ENCODE measurements at places on chromosomes 3 and 15.

GRCh38 chr15:56094171-56094570, 100.8 kb upstream of the NEDD4 start:
- DNase-seq = no peak

- DNase-seq = no peak
Measured at GRCh38 chr3:46482632-46483350, 15.0 kb upstream of the RTP3 start.

DNA sequence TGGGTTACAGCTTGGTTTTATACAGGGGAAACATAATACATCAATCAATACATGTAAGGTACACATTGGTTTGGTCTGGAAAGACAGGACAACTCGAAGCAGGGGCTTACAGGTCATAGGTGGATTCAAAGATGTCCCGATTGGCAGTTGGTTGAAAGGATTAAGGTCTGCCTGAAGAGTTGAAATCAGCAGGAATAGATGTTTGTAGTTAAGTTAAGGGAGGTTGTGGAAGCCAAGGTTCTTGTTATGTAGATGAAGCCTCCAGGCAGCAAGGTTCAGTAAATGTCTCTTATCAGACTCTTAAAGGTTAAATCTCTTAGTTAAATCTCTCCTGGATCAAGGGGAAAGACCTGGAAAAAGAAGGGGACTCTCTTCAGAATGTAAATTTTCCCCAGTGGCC, 58.4 kb upstream of the MINAR1 start:
- DNase-seq = no peak

DNA sequence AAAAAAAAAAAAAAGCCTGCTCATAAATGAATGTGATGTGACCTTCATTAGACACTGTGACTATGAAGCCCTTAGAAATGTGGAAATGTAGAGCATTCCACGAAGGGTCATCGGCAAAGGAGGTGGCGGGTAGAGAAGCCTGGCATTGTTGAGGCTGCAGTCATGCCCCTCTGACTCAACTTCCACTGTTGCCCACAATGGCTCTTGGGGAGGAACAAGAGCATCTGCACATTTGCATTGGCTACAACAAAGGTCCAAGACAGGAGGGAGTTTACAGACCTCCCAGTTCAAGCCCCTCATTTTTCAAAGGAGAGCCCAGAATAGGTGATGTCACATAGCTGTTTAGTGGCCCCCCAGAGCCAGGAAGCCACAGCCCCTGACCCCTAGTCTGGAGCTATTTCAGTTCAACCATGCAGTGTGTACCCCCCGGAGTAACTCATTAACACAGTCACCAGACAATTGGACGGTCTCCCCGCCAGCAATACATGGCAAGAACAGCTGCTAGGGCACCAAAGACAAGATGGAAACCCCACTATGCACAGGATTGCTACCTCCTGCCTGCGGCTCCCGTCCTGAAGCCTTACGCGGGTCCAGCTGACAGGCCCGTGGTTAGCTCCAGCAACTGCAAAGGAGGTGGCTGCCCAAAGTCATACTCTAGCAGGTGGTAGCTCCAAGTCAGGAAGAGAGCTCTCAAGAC, 56.2 kb downstream of the SH3BP5 start:
- no peak for DNase-seq

DNA sequence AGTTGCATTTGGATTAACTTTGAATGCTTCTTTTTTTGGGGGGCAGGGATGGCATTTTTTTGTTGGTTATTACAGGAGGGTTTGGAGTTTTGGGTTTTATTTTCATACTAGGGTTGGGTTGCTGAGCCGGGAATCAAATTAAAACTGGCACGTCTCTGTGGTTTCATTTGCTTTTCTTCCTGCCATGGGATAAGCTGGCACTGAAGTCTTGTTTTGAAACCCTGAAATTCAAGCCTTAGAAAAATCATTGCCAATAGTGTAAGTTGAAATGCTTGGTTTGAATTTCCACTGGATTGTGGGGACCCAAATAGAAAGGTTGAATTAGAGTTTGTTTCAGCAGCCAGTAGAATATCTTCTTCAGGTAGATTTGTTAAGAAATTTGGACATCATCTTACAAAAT, 193.1 kb upstream of the DCBLD2 start:
- no peak for DNase-seq

- DNase-seq = no peak
Measured at GRCh38 chr3:194944526-194944925, 258.8 kb downstream of the FAM43A start.

- DNase-seq = no peak
Measured at GRCh38 chr15:84037301-84037700, 198.3 kb upstream of the GOLGA6L4 start.

DNA sequence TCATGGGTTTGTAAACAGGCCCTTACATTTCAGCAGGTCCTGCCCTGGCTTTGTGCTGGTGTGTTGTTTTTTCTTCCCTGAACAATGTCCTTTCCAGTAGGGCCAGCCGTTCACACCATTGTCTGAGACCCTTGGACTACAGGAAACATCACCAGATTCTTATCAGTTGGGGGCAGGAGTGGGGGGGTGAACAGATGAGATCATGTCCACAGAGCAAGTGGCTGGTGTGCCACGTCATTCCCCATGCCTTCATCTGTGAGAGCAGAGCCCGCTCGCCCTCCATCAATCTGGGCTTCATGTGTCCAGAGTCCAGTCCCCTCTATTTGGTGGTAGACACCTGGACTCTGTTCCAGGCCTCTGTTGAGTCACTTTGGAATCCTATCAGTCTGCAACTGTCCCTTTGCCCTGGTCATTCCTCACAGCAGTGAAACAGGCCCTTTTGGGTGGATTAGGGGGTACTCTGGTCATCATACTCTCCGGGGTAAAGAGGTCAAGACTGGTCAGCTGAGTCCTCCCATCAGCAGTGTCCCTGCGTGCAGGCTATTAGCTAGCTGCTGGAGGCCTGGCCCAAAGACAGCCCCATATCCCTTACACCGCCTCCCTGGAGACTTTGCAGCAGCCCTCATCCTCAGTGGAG, 15.0 kb downstream of the SEMA3G start:
- DNase-seq = peak; percentile 59

DNA sequence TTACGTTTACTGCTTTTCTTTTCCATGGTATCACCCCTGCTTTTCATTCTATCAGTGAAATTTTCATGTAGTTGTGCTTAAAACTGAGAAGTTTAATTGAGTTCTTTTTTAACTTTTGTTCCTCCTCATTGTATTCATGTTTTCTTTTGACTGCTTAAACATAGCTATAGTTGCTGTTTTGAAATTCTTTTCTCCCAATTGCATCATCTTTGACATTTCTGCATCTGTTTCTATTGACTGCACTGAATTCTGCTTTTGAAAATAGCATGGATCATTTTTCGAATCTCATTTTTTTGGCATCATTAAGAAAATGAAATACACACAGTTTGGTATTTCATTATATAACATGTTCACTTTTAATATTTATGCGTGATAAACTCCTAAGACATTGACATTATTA, 694.9 kb downstream of the MECOM start:
- no peak for DNase-seq

- DNase-seq = peak; percentile 26
Measured at GRCh38 chr3:147361454-147362420, 44.6 kb downstream of the ZIC4 start.

GRCh38 chr3:196774848-196775422, 35.3 kb downstream of the PAK2 start:
- no peak for DNase-seq

GRCh38 chr3:28575100-28575745, 226.6 kb upstream of the AZI2 start:
- DNase-seq = peak; percentile 25

DNA sequence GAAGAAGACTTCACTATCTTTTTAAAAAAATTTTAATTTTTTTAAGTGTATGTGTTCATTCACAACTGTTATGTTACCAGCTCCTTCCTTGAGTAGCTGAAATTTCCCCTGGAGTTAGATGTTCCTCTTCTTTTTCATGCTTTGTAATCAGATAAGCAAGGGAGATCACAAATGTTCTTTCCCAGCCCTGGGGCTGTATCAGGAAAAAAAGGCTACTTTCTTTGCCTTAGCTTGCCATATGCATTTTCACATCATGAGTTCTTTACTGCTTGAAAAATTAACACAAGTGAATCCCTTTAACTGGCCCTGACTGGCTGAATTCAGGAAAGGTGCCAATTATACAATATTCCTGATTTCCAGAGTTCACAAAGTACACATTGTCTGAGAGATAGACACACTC, 353.2 kb upstream of the ATP11B start:
- DNase-seq = no peak

- no peak for DNase-seq
Measured at GRCh38 chr3:9782770-9783169, 9.5 kb downstream of the TADA3 start.

DNA sequence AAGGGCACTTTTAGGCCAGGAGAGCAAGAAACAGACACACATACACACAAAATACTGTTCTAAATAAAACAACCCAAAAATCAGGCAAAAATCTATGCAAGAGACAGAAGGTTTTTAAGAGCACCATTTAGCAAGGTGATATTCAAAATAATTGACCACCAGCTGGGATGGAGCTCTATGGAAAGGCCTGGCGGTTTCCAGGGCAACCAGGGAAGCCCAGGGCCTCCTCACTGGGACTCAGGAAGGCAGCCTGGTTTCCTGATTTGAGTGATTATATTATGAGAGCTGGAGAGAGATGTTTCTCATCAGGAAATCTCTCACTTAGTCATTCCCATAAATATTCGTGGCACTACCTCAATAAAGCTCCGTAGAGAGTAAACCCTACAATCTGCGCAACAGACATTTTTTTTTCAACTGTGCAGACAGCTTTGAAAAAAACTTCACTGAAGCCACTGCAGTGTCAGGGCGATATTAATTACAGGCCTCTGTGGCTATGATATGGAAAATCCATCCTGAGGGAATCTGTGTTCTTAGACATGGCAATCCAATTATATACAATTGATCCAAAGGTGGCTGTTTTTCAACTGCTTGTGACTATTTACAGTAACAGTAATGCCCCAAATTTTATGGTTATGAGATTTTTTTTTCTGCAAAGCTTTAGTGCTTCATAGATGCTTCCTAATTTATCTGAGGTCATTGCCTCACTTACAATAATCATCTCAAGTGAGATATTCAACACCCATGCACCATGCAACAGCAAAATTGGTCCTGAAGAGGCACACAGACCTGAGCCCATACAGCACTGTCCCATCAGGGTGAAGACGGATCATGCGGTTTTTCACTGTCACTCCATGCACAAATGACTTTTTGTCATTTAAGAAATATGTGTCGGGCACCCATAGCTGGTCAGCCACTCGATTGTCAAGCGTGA, 152.1 kb downstream of the GABRB3 start:
- DNase-seq = no peak

DNA sequence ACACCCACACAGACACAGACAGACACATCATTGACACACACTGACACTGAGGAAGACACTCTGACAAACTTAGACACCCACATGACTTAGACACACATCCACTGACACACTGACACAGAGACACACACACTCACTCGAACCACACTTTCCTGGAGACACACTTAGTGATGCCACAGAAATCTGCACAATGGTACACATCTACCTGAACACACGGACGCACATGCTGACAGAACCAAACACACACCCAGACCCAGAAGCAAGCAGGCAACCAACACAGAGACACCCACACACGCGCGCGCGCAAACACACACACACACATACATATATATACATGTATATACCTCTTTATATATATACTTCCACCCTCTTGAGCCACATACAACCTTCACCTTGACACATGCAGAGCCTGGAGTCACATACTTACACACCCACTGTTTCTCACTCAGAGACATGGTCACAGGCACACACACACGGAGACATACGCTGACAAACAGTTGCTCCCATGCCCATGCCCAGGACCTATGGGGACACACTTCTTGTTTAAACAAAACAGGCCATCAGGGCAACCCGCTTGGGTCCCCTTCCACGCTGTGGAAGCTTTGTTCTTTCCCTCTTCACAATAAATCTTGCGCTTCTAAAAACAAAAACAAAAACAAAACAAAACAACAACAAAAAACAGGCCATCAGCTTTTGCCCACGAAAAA, 913 bp upstream of the SCN5A start:
- DNase-seq = no peak

DNA sequence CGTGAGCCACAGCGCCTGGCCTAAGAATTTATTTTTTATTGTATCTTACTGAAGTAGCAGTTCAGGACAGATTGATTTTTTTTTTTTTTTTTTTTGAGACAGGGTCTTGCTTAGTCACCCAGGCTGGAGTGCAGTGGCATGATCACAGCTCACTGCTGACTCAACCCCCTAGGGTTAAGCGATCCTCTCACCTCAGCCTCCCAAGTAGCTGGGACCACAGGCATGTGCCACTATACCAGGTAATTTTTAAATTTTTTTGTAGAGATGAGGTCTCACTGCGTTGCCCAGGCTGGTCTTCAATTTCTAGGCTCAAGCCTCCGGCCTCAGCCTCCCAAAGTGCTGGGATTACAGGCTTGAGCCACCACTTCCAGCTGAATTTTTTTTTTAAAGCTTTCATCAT, 99.8 kb upstream of the HERC1 start:
- no peak for DNase-seq

DNA sequence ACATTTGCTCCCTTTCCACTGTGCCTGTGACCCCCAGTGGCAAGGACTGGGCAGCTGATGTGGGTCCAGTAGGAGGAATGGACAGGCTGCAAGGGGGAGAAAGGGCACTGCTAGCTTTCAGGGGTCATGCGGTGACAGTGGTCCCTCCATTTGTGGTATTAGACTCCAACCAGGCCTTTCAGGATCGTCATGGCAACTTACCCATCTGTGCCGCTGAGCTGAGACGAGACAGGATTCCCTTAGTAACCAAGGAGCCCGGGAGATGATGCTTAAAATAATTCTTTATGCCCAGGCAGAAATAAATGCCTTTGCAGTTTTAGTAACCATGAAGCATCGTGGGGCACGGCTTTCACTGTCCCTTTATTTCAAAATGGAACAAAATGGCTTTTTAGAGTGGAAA, 15.9 kb upstream of the MRPL3 start:
- DNase-seq = no peak

GRCh38 chr3:100496711-100497261, 4.4 kb downstream of the TMEM45A start:
- no peak for DNase-seq

DNA sequence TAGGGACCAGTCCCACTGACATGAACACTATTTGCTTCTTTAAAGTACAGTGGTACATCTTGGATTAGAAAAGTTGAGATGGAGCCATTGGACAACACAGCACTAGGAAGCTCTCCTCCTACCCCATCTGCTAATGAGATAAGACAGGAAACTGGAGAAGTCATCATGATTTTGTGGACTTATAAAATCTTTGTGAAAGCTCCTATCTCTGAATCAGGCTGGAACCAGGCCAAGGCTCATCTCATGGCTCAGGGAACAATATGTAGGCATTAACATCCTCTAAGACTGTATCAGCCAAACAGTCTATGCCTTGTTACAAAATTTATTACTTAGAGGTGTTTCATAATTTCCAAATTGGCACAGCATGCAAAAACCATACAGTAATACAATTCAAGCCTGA, 84.1 kb downstream of the BOC start:
- no peak for DNase-seq

- DNase-seq = no peak
Measured at GRCh38 chr15:35304389-35304788, 219.3 kb upstream of the NANOGP8 start.
